Stimulated activated CD8-positive, alpha-beta memory T cell treated with anti-CD3 and anti-CD28 coated beads, Interleukin-2, amount 100 ng/mL, for 48 hours (primary cell): ENCODE measurements at places on chromosomes 16 and 17.

- no peak for DNase-seq
Observed at GRCh38 chr16:1979271-1980029, 1.8 kb downstream of the NOXO1 start.

- no peak for DNase-seq
Observed at GRCh38 chr17:56665864-56666263, 72.4 kb downstream of the NOG start.

GRCh38 chr17:44489581-44489980 lies 13.6 kb downstream of the GPATCH8 start:
- DNase-seq = no peak

DNA sequence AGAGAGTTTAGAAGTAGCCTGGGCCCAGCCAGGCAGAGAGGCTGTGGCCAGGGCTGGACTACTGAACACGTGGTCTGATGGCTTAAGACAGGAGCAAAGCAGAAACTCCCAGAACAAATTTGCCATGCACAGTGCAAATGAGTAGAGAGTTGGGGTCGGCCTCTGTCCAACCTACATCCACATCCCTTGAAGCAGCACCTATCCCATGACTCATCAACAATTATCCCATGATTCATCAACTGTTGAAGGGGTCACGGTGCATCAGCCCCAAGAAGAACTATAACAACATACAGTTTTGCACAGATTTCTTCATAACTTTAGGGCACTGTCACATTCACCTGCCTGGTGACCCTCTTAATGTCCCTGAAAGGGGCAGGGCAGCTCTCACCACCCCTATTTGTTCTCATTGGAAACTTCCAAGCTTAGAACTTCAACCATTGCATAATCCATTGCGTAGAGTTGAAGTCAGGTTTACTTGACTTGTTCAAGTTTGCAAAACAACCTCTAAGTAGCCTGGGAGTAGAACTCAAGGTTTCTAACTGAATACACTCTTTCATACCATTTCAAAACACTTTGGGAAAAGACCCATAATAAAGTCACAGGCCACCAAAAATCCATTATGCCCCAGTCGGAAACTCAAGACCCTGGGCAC lies 235.2 kb upstream of the CDH5 start:
- no peak for DNase-seq

DNA sequence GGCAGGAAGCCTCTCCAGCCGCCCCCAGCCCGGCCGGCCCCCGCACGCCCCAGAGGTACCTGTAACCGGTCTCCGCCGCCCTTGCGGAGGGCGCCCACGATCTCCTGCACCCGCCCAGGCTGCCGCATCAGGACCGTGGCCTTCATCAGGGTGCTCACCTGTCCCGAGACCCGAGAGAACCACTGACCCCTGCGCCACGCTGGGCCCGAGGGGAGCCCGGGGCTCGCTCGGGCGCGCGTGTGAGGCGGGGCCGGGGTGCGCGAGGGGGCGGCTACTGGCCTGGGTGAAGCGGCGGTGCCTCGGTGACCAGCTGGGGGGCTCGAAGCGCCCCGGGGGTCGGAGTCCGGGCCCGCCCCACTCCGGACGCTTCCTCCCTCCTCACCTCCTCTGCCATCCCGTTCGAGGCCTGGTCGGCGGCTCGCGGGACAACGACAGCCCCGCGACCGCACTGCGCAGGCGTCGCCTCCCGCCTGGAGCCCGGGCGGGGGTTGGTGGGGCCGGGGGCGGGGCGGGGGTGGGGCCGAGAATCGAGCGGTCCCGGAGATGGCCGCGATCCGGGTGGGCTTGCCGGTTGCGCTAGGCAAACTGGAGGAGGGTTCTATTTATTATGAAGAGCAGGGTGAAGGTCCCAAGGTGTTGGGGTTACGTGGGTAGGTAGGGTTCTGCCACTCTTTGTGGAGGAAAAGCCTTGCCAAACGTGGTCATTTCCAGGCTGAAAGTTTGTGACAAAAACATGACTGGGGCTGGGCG lies at the start of gene NT5C3B:
Gene NT5C3B (minus strand): TSS at position 433 of the 750 bp plus-strand sequence. CDS start 39 bp downstream, at position 394.
- peak; percentile 49 for DNase-seq

GRCh38 chr17:27816946-27817345 lies 16.6 kb upstream of the NOS2 start:
- no peak for DNase-seq

DNA sequence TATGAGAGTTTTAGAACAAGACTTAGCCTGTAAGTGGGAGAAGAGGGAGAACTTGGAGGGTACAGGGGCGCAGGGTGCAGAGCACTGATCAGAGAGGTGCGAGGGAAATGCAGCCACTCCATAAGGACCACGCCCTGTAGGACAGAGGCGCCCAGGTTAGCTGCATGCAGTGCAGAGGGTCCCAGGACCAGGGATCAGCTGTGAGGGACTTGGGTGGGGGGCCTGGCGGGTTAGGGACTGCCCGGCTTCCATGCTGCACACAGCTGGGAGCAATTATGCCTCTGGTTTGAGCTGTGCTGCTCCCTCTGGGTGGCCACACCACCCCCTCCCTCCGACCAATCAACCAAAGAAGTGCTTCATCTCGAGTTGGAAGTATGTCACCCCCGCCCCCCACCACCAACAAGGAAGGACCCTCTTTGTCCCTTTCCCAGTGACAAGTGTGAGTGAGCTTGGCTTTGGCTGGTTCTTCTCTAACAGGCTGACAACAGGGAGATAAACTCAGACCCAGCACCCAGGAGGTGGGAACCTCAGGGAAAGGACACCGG lies 22.2 kb upstream of the CLEC18A start:
- no peak for DNase-seq

DNA sequence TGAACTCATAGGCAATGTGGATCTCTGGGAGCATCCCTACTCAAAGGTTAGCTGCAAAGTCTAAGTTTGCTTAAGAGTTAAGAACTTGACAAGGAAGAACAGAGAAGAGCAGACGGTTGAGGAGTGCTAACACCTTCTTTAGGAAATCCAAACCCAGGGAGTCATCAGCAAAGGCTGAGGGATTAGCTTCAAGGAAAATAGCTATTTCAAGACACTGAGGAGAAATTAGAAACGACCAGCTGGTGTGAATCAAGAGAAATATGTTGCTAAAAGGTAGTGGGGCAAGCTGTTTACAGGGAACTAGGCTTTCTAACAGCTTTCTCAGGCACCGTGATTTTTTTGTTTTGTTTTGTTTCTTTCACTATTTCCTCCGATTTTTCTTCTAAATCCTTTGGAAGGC lies 90.7 kb downstream of the CDH8 start:
- DNase-seq = no peak

- no peak for DNase-seq
Observed at GRCh38 chr17:31085563-31085962, 9.2 kb upstream of the NF1 start.

- DNase-seq = no peak
Observed at GRCh38 chr16:11147754-11148444, 108.1 kb downstream of the SOCS1 start.

GRCh38 chr17:16977932-16978331 lies 6.0 kb upstream of the TNFRSF13B start:
- no peak for DNase-seq

DNA sequence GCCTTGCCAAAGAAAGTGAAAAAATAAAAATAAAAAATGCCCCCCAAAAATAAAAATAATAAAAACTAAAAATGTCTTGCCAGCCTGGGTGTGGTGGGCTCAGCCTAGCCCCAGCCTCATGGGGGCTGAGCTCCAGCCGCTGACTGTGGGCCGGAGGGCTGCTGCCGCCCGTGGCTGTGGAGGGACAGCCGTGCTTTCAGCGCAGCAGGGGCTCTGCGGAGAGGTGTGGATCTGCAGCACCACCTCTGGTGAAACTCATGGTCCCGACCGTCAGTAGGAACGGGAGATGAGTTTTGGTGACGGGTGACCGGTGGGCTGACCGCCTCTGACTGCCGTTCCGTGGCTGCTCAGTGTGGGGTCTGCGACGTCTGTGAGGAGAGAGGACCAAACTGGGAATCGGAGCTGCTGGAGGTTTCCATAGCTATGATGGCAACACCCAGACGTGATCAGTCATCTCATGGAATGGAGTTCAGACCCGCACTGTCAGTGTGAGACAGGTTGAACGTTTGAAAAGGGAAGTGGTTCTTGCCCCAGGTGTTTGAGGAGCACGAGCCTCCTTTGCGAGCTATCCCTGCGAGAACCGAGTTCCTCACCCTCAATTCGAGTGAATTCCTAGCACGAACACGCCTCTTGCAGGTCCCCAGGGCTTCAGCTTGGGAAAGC lies 12.0 kb upstream of the RPL13 start:
- DNase-seq = no peak

DNA sequence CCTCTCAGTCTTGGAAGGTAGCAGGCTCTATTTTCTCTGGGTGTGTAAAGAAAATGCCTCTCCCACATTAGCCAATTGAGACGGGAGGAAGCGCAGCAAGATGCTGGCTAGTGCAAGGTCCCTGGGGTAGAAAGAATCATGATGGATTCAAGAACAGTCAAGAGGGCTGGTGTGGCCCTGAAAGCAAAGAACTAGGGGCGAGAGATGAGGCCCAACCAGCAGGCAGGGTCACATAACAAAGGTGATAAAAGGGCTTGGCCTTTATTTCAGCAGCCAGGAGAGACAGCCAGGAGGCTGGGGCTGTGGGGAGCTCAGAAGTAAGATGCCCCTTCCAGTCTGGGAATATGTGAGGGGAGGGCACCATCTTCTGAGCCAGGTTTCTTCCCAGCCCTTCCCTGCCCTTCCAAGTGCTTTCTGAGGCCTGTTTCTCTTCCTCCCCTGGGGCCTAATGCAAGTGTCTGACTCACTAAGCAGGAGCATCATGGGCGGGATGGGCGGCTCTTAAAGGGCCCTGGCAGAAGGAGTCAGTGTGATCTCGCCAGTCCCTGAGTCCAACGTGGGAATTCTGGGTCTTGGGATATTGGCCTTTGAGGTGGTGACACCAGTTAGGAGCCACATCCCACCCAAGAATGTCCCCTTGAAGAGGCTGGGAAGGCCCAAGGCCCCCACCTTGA lies 3.9 kb upstream of the NLRC5 start:
- DNase-seq = no peak

GRCh38 chr16:53643474-53643873 lies 60.2 kb downstream of the RPGRIP1L start:
- DNase-seq = no peak

DNA sequence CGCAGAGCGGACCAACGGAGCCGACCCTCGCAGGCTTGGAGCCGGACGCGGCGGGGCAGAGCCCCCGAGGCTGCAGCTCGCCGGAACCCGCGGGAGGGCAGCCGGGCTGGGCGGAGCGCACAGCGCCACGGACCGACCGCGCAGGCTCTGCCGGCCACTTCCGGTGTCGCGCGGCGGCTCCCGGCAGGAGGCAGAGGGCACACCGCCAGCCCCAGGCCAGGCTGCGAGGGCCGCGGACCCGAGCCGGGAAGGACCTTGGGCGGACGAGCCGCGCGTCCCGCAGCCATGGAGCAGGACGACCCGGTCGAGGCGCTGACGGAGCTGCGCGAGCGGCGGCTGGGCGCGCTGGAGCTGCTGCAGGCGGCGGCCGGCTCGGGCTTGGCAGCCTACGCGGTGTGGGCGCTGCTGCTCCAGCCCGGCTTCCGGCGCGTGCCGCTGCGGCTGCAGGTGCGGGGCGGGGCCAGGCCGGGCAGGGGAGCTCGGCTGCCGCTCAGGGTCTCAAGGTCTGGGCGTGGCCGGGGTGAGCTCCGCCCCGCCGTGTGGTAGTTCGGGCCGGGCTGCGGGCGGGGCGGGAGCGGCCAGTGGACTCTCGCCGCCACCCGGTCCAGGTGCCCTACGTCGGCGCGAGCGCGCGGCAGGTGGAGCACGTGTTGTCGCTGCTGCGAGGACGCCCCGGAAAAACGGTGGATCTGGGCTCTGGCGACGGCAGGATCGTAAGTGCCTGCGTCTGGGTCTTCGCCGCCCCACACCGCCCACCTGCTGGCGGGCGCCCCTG lies at the start of gene ANTKMT:
Gene ANTKMT (plus strand): TSS at position 157 of the 775 bp plus-strand sequence. CDS start 129 bp downstream, at position 286.
- peak; percentile 79 for DNase-seq
